ENCODE measurements at places on chromosomes 2 and 18. TPM values are rescaled to one million over a fixed set of nuclear protein-coding genes. Genes with fewer than 3 reads are reported as not detected.

GRCh38 chr2:148552675-148553331 lies 91.7 kb upstream of the EPC2 start:
- H3K27ac ChIP-seq: no peak overlapping the region
- DNase-seq: no peak
- H3K27me3 ChIP-seq: no peaks in the 10 kb centered on the region
- no peaks in the 10 kb centered on the region for H3K4me1 ChIP-seq
- no peaks in the 10 kb centered on the region for H3K36me3 ChIP-seq
- peak overlapping the region; percentile 70 for H3K4me3 ChIP-seq

Gene CD28
- total RNA-seq: 0.93 TPM

Gene RIT2
- not detected for total RNA-seq

DNA sequence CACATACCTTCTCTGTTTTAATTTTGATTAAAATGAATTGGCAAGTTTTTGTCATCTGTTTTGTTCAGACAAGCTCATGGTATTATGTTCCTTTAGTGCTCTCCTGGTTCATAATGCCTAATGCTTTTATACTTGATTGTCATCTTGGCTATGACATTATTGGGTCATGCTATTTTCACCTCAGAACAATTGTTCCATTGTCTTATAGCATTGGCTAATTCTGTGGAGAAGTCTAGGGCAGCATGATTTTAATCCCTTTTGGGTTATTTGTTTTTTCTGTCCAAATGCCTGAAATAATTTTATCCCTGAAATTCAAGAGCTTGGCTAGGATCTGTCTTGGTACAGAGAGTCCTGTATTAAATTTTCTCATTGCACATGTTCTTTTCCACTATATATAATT lies 83.8 kb upstream of the CCDC85A start:
- no peaks in the 10 kb centered on the region for H3K36me3 ChIP-seq
- no peak overlapping the region for H3K4me3 ChIP-seq
- H3K4me1 ChIP-seq: no peaks in the 10 kb centered on the region
- DNase-seq: no peak
- no peaks in the 10 kb centered on the region for H3K27me3 ChIP-seq
- no peak overlapping the region for H3K27ac ChIP-seq

DNA sequence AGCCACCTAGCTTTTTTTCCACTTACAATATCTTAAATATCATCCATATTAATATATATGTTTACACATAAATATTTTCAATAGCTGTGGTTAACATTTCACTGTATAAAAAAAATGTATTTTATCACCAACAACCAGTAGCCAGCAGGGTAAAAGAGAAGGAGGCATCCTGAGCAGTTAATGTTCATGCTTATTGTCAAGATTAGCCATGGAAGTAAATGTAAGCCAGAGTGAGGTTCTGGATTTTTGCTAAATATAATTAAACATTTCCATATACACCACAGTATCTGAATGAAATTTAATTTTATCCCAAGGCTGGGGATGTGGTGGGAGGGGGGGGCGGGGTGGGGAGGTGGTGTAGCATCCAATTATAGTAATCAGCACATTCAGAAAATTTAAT lies 80.3 kb upstream of the GRB14 start:
- H3K27ac ChIP-seq: no peak overlapping the region
- H3K36me3 ChIP-seq: peaks cover 37% of the 10 kb centered on the region
- no peak overlapping the region for H3K4me3 ChIP-seq

DNA sequence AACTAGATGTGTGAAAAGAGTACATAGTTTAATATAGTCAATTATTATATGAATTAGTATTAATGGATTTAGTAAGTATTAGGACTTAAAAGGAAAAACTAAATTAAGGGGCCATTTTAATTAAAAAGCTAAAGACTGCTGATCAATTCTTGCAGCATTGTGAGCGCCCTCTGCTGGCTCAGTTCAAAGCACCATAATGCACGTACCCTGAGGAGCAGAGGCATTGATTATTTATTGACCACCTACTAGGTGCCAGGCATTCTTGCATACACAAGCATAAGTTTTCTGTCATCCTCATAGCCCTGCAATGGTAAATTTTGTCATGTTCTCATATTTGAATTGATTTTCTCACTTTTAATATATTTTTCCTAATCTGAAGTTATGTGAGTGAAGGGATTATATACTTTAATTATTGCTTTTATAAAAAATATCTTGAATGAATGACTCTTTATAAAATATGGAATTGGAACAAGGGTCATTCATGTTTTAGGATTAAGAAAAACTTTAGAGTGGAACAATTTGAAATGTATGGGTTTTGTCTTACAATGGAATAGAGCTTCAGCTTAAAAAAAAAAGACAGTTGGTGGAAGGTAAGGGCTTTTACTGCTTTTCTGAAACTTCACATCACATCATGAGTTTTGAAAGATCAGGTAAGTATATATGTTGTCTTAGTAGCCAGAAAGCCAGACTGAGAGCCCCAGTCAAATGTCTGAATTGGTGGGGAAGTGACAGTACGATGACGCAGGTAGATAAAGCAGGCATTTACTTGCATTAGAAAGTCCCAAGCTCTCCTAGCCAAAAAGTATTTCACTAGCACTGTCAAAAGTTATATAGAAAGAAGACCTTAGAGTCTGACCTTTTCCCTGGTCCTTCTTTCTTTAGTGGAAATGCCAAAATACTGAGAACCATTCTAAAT lies 9.7 kb downstream of the ITGA4 start:
- no peaks in the 10 kb centered on the region for H3K27me3 ChIP-seq
- no peaks in the 10 kb centered on the region for H3K36me3 ChIP-seq
- DNase-seq: peak; percentile 83
- H3K27ac ChIP-seq: no peak overlapping the region

Gene DCAF17
- total RNA-seq: 9.2 TPM

Gene PLGLB2
- 103 TPM for total RNA-seq

Gene VWA3B
- total RNA-seq: not detected

Gene ADD2
- 156 TPM for total RNA-seq

Measured in liver (tissue), 10 donors.